Heart left ventricle (tissue), 16 donors: ENCODE measurements at places on chromosomes 3 and 15.
A peak's percentile ranks its signal among the peaks of the same experiment; 100 is the strongest.

DNA sequence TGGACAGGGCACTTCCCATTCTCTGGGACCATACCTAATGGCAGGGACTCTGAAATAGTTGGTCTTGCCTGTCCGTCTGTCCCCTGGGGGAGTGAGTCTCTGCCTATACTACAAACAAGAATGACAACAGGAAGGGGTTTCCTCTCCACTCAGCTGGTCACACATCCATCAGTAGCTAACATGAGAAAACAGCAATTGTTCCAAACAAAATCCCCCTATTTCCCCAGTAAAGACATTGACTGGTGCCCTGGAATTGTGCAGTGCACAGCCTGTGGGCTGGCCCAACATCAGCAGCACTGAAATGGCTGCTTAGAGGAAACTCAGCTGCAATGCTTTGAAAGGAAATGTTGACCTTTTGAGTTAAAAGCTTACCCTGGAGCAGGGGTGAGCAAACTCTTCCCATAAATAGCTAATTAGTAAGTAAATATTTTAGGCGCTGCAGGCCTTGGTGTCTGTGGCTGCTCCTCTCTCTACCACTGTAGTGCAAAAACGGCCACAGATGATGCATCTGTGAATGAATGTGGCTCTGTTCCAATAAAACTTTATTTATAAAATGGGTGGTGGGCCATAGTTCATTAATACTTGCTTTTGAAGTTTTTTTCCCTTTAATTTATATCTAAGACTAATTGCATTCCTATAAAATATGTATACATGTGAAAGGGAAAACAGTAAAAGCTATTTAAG, 174.3 kb downstream of the KLF13 start:
- peak overlapping the region; percentile 35 for H3K27ac ChIP-seq
- no peaks in the 10 kb centered on the region for H3K36me3 ChIP-seq
- H3K27me3 ChIP-seq: no peaks in the 10 kb centered on the region
- H3K4me3 ChIP-seq: no peak overlapping the region
- H3K4me1 ChIP-seq: peaks cover 9% of the 10 kb centered on the region
- DNase-seq: no peak

GRCh38 chr15:31792611-31793199, 237.6 kb upstream of the CHRNA7 start:
- H3K27ac ChIP-seq: no peak overlapping the region
- no peak overlapping the region for H3K4me3 ChIP-seq
- H3K4me1 ChIP-seq: no peaks in the 10 kb centered on the region
- no peaks in the 10 kb centered on the region for H3K36me3 ChIP-seq

- peaks cover 5% of the 10 kb centered on the region for H3K4me1 ChIP-seq
- no peak overlapping the region for H3K4me3 ChIP-seq
- no peak overlapping the region for H3K27ac ChIP-seq
- no peaks in the 10 kb centered on the region for H3K36me3 ChIP-seq
- peaks cover 10% of the 10 kb centered on the region for H3K27me3 ChIP-seq
These were observed 31.6 kb downstream of the DNAJB8 start for GRCh38 chr3:128435058-128435457.

DNA sequence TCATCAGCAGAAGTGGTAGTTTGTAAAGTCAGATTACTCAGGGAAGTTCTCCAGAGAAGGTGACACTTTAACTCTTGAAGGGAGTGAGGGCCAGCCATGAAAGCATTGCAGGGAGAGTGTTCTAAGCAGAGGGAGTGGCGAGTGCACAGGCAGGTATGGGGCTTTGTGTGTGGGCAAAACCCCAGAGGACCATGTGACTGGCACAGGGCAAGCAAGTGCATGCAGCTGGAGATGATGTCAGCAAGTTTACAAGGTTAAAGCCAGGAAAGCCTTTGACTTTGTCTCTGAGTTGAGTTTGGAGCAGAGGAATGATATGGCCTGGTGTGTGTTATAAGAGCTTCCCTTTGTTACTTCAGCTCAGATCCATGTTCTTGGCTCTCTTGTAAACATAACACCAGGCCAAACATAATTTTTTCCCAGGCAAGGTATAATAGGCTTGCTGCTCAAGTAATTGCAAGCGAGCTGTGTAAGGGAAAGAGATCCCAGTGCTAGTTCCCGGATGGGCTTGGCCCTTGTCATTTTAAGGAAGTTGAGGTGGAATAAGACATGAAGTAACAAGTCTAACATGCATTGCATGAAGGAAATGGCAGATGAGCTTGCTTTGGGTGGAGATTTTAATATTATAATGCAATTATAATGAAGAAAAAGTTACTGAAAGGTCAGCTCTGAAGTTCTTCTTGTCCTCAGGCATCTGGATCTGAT, 341.1 kb upstream of the LRRC3B start:
- DNase-seq: no peak
- no peak overlapping the region for H3K4me3 ChIP-seq

DNA sequence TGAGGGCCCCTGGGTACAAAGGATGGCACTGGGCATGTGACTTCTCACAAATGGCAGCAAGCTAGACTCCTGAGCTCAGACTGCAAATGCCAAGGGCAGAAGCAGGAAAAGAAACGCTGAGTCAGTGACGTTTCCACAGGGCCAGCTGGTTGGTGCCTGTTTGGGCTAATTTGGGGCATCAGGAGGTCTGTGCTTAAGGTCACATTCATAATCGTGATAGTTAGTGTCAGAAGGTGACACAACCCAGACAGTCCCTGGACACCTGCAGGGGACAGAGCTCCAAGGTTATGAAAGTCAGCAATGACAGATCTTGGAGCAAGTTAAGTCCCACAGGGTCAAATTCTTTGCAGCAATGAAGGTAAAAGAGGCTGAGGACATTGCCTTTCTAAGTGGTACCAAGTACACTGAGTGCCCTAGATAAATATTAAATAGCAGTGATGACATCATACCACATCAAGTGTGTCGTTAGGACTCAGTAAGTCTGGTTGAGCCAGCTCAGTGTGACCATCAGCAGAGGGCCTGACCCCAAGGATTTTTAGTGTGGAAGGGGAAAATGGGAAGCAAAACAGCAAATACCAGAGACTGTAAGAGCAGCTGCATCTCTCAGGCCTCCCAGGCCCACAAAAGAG, 556.9 kb upstream of the CFAP20DC start:
- no peak overlapping the region for H3K4me3 ChIP-seq
- peak overlapping the region; percentile 70 for H3K27ac ChIP-seq
- no peaks in the 10 kb centered on the region for H3K36me3 ChIP-seq
- peaks cover 4% of the 10 kb centered on the region for H3K4me1 ChIP-seq

DNA sequence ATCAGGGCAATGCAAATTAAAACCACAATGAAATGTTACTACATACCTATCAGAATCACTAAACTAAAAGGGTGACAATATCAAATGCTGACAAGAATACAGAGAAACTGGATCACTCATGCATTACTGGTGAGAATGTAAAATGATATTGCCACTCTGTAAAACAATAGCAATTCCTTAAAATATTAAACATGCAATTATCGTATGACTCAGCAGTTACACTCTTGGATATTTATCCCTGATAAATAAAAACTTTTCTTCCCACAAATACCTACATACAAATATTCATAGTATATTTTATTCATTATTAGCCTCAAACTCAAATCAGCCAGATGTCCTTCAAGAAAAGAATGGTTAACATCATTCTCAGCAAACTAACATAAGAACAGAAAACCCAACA, 25.9 kb upstream of the RAB6B start:
- H3K36me3 ChIP-seq: no peaks in the 10 kb centered on the region
- no peak for DNase-seq
- H3K27ac ChIP-seq: no peak overlapping the region
- H3K4me3 ChIP-seq: no peak overlapping the region

GRCh38 chr3:156187146-156187769, 66.9 kb downstream of the KCNAB1 start:
- no peak for DNase-seq
- no peaks in the 10 kb centered on the region for H3K36me3 ChIP-seq
- no peaks in the 10 kb centered on the region for H3K4me1 ChIP-seq

DNA sequence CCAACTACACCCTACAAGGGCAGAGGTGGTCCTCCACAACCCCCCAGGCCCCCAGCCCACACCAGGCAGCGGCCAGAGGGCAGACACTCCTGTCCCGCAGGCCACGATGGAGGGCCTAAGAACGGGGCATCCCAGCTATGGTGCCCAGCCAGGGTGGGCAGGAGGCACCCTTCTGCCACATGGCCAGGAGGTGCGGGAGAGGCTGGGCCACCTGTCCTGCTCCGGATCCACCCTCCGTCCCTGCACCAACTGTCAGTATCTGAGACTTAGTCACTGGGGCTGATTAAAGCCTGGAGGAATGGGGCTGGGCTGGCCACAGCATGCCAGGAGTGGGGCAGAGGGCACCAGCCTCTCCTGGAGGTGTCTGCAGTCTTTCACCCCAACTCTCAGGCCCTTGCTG, 37.9 kb downstream of the TNK2 start:
- H3K27ac ChIP-seq: no peak overlapping the region
- no peaks in the 10 kb centered on the region for H3K4me1 ChIP-seq
- H3K4me3 ChIP-seq: no peak overlapping the region
- H3K27me3 ChIP-seq: no peaks in the 10 kb centered on the region
- H3K36me3 ChIP-seq: no peaks in the 10 kb centered on the region
- DNase-seq: no peak

- peaks cover 18% of the 10 kb centered on the region for H3K36me3 ChIP-seq
- peak overlapping the region; percentile 70 for H3K27ac ChIP-seq
- H3K4me1 ChIP-seq: peaks cover 46% of the 10 kb centered on the region
- H3K27me3 ChIP-seq: no peaks in the 10 kb centered on the region
These were observed 60.1 kb downstream of the MGLL start for GRCh38 chr3:127762077-127762786.

DNA sequence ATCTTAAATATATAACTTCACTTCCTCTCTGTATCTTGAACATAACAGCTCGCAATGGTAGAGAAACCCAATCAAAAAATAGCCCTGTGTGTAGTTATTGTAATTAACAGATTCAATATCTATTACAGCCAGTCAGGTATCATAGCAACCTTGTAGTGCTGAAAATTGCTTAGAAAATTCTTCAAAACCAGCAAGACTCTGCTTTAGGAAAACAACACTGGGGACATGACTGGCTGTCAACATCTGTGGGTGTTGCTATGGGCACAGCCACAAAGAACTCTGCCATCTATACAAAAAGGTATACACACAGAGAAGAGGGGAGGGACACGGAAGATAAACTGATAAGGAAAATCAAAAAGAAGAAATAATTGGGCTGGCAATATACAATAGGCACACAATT, 101.2 kb downstream of the WDR72 start:
- H3K36me3 ChIP-seq: no peaks in the 10 kb centered on the region
- H3K27me3 ChIP-seq: no peaks in the 10 kb centered on the region
- DNase-seq: no peak
- no peak overlapping the region for H3K27ac ChIP-seq
- H3K4me1 ChIP-seq: no peaks in the 10 kb centered on the region

- no peak overlapping the region for H3K4me3 ChIP-seq
- no peak overlapping the region for H3K27ac ChIP-seq
- peaks cover 7% of the 10 kb centered on the region for H3K4me1 ChIP-seq
These were observed 16.0 kb upstream of the SRP14 start for GRCh38 chr15:40054855-40055575.

- H3K27me3 ChIP-seq: no peaks in the 10 kb centered on the region
- no peaks in the 10 kb centered on the region for H3K36me3 ChIP-seq
These were observed 110.6 kb downstream of the LPP start for GRCh38 chr3:188264226-188265207.

DNA sequence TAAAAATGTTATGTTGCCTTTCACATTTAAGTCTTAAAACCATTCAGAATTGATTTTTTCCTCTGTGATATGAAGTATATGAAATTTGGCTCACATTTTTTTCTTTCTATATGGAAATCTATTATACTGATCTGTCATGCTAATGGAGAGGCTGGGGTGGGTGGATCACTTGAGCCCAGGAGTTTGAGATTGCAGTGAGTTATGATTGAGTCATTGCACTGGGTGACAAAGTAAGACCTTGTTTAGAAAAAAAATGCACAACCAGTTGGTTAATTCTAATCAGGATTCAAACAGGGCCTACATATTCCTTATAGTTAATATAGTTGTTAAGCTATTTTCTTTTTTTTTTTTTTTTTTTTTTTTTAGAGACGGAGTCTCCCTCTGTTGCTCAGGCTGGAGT, 230.5 kb downstream of the MFSD1 start:
- no peak overlapping the region for H3K27ac ChIP-seq
- H3K4me1 ChIP-seq: no peaks in the 10 kb centered on the region
- no peak for DNase-seq
- no peaks in the 10 kb centered on the region for H3K27me3 ChIP-seq

GRCh38 chr15:50134524-50135024, 15.5 kb upstream of the ATP8B4 start:
- peak overlapping the region; percentile 80 for H3K27ac ChIP-seq
- peaks cover 9% of the 10 kb centered on the region for H3K4me1 ChIP-seq
- H3K27me3 ChIP-seq: no peaks in the 10 kb centered on the region

GRCh38 chr3:79249701-79250100, 518.1 kb downstream of the ROBO1 start:
- H3K27me3 ChIP-seq: no peaks in the 10 kb centered on the region
- no peak overlapping the region for H3K4me3 ChIP-seq
- H3K36me3 ChIP-seq: no peaks in the 10 kb centered on the region
- no peak for DNase-seq
- H3K27ac ChIP-seq: no peak overlapping the region

DNA sequence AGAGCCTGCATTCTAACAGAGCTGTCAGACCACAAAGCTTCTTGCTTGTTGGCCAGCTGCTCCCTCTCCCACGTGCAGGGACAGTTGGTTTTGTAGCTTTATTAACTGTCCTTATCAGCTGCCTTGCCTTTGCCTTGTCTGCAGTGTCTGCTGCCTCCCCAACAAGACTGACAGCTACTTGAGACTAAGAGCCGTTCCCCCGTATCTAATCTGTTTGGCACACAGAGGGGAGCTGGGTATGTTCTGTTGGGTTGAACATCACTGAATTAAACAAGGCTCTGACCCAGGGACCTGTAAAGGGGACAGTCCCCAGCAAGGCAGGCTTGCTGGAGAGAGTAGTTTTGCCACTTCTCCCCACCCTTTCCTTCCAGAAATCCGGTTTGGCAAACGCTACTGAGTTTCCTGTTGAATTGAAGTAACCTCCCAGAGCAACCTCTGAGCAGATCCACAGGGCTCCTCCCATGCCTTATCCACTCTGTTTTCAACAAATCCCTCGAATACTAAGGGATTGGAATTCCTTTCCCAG, 116.1 kb downstream of the ANP32A start:
- H3K36me3 ChIP-seq: no peaks in the 10 kb centered on the region
- peaks cover 5% of the 10 kb centered on the region for H3K4me1 ChIP-seq
- DNase-seq: peak; percentile 71
- no peaks in the 10 kb centered on the region for H3K27me3 ChIP-seq
- H3K27ac ChIP-seq: peak overlapping the region; percentile 11
- H3K4me3 ChIP-seq: no peak overlapping the region

DNA sequence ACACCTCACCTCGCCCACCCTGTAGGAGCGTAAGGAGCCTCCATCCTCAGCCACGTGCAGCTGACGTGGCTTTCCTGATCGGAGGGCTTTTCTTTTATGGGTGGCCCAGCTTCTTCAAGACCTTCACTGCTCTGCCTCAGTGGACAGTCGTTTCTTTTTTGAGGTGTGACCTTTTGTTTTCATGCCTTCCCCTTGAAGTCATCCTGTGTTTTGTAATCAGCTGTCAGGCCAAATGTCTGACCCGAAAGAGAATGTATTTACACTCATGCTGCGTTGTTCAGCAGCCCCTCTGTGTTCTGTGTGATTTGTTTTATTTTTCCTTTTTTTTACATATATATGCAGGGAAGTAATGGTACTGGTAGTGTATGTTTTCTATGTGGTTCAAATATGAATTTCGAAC, 41.8 kb downstream of the CCK start:
- peaks cover 16% of the 10 kb centered on the region for H3K4me1 ChIP-seq
- H3K36me3 ChIP-seq: peaks cover 60% of the 10 kb centered on the region
- no peak overlapping the region for H3K4me3 ChIP-seq
- no peak for DNase-seq
- no peaks in the 10 kb centered on the region for H3K27me3 ChIP-seq
